ENCODE measurements at places on chromosomes 16 and 17.

- no peak for DNase-seq
Measured at GRCh38 chr17:76219670-76220383, 20.5 kb downstream of the RNF157 start.

DNA sequence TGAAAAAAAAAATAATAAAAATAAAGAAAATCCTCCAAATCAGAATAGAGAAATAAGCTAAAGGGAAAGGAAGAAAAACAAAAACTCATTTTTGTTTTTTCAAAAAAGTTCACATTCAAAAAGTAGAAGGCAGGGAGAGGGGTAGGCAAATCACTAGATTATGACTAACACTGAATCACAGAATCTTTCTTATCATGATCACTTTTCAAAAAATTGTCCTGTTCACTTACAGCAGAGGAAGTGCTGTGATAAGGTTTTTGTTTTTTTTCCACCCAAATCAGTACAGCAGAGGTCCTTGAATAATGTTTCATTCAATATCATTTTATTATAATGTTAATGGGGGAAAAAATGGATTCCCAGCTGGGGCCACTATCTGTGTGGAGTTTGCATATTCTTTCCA lies 106.4 kb downstream of the CA4 start:
- DNase-seq = no peak

- DNase-seq = no peak
Measured at GRCh38 chr17:75854101-75854748, 910 bp downstream of the WBP2 start.

- no peak for DNase-seq
Measured at GRCh38 chr17:20092261-20092867, 83.2 kb downstream of the SPECC1 start.

- DNase-seq = no peak
Measured at GRCh38 chr17:37506678-37507077, 17.0 kb downstream of the DUSP14 start.

GRCh38 chr17:33292981-33293867 lies at the start of gene ASIC2:
TSS of gene ASIC2 (minus strand) at chr17:33293295.
- DNase-seq = peak; percentile 29

DNA sequence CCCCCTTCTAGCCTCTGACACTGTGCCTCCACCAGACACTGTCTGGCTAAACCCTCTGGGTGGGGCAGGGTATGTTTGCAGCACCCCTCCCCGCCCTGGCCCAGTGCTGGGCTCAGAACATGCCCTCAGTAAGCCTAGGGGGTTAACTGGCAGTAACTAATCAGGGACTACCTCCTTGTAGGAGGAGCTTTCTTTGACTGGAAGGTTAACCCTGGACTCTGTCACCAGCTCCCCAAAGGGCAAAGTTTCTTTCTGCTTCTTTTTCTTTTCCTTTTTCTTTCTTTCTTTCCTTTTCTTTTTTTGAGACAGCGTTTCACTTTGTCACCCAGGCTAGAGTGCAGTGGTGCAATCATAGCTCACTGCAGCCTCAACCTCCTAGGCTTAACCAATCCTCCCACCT lies 76.8 kb downstream of the PLXDC1 start:
- DNase-seq = no peak

- no peak for DNase-seq
Measured at GRCh38 chr17:39219647-39220154, 6.0 kb downstream of the STAC2 start.

Data from activated naive CD8-positive, alpha-beta T cell treated with anti-CD3 and anti-CD28 coated beads, Interleukin-2, amount 10 ng/mL, durations not matched to agents 7 days and 5 days (primary cell).